ENCODE measurements at places on chromosomes 6 and 20.

DNA sequence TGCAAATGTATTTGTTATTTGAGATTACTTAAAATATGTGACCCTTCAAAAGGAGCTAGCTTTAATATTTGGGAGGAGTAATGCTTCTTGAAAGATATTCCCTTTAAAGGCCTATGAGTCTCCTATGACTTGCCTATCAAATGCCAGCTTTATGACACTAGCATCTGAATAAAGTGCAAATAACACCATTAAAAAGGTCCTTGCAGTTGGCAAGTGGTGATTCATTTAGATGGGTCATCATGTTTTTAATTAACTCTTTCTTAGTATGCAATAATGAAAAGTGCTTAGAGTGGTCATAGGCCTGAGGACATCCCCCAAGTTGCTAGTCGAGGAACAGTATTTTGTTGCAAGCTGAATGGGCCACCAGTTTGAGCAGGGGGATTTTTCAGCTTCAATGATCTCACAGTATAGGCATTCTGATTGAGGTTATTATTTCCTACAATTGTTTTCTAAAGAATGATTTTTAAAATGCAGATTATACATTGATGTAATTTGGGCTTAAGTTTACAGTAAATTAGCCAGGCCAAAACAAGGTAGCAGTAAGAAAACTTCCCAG lies 3.7 kb upstream of the CD2AP start:
- no peak for DNase-seq

GRCh38 chr20:46967646-46968045 lies 73.0 kb downstream of the EYA2 start:
- DNase-seq, result no peak

DNA sequence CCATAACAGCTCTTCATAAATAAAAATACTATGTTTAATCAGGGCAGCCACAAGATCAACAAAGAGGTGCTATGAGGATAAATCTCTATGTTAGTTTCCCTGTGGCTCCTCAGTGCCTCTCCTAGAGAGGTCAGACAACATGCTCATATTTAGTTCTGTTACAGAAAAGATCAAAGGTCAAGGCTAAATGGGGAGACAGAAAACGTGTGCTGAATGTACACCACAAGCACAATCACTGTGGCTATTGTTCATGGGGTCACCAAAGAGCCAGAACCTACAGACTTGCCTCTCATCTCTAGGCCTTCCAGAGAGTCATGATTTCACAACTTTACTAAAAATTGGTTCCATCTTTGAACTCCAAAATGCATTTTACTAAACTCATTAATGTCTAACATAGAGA lies 409.8 kb downstream of the HACE1 start:
- no peak for DNase-seq

DNA sequence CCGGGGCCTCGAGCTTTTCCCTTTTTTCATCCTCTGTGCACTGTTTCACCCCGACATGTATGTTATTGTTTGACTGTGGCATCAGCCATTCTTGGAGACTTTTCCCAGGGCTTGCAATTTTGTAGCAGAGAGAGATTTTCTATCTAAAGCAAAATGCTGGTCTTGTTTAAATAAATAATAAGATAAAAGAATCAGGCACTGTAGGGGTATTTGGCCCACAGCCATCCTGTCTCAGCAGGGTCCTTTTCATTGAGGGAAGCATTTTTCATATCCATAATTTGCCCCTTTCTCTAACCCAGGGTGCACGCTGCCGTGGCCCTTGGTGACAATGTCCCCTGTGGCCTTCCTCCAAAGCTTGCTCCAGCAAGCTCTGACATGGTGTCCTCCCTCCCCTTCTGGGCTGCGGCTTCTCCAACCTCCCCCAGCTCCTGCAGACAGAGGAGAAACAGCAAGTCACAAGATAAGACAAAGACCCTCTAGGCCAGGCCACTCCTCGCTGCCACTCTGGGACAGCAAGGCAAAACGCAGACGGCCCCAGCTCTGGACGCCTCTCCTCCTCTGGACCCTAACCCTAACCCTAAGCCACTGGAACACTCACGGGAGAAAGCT lies 117.6 kb downstream of the MYLK4 start:
- DNase-seq, result no peak

DNA sequence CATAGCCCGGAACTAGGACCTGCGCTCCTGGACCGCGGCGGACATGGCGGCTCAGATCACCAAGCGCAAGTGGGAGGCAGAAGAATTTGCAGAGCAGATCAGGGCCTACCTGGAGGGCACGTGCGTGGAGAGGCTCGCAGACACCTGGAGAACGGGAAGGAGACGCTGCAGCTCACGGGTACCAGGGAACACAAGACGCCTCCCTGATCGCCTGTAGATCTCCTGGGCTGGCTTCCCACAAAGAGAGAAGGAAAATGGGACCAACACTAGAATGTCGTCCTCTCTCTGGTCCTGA lies 15.1 kb upstream of the HLA-A start:
- DNase-seq, result no peak

DNA sequence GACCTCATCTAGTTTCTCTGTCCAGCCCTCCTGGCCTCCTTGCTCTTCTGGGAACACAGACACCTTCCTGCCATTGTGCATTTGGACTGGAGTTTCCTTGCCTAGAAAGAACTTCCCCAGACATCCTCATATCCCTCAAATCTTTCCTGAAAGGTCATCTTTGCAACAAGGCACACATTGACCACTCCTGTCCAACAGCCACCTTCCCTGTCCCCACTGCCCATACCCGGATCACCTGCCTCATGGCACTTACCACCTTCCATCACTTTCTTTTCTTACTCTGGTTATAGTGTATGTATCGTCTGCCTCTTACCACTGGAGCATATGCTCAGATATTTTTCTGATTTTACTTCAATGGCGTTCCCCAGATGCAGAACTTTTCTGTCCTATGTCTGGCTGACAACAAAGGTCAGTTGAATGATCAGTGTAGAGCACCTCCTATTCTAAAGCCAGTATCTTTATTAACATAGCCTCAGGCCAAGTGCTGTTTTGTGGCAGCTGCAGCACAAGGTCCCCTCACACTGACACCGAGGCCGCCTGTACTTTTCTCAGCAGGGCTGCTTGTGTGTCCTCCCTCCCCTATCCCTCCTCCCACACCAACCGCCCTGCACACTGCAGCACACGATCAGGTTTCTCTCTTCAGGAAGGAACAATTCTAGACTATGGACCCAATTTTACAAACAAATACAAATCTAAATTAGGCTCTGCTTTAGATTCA lies 4.1 kb downstream of the HLA-C start:
- no peak for DNase-seq

GRCh38 chr6:21560249-21560648 lies 33.3 kb upstream of the SOX4 start:
- DNase-seq, result no peak

- no peak for DNase-seq
Measured at GRCh38 chr6:156868385-156868784, 91.2 kb downstream of the ARID1B start.

GRCh38 chr6:168216117-168216516 lies 103.5 kb downstream of the DACT2 start:
- no peak for DNase-seq

- no peak for DNase-seq
Measured at GRCh38 chr20:43102394-43102793, 87.3 kb downstream of the PTPRT start.

- peak; percentile 49 for DNase-seq
Measured at GRCh38 chr6:7725849-7726415, at the start of gene BMP6. Gene BMP6 (plus strand): TSS chr6:7726099. CDS start chr6:7726956, 857 bp downstream.

DNA sequence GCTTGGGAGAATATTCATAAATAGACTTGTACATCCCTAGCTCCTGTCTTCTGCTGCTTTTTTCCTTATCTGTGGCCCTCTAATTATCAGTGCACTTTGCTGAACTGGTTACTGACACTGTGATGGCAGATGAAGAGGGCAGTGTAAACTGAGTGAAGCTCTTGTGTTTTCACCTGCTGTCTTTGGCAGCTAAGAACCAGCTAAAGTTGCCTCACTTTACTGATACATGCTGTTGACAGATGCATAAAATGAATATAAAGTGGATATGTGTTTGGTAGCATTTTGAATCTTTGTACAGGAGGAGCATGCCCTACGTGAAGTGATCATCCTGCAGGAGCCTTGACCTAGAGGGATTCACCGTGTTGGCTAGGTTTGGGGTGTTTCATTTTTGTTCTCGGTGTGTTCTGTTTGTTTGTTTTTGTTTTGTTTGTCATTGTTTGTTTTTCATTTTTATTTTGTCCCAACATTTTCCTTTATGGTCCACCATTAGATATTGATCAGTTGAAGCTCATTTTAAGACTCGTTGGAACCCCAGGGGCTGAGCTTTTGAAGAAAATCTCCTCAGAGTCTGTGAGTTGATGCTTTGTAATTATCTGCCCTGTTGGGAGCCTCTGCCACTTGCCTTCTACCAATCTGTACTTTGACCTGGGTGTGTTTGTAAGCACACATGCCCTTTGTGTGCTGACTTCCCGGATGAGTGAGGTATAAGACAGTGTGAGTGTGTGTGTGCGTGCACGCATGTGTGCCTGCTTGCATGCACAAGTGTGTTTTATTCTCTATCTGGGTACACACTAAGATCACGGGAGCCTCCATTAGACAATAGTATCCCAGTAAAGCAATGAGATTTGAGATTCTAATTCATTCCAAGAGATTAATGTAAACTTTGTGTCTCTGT lies 34.6 kb upstream of the MAPK13 start:
- no peak for DNase-seq

DNA sequence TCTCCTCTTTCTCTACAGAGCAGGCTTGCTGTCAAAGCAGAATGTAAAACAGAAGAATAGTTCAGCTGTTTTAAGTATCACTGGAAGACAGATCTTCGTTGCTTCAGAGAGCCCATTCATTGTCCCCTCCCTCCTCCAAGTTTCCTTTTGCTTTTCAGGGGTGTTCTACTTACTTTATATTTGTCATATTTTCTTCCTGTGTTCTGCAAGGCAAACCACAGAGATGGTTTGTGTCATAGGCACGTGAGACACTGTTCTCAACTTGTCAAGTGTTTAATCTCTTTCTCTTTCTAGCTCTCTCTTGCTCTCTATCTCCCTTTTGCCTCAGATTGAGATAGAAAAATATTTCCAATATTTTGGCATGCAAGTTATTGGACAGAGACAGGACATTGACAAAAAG lies 228.9 kb upstream of the DEFB112 start:
- no peak for DNase-seq

- no peak for DNase-seq
Measured at GRCh38 chr6:30067460-30068139, 602 bp downstream of the PPP1R11 start.

- no peak for DNase-seq
Measured at GRCh38 chr6:4208158-4208557, 72.8 kb upstream of the ECI2 start.

DNA sequence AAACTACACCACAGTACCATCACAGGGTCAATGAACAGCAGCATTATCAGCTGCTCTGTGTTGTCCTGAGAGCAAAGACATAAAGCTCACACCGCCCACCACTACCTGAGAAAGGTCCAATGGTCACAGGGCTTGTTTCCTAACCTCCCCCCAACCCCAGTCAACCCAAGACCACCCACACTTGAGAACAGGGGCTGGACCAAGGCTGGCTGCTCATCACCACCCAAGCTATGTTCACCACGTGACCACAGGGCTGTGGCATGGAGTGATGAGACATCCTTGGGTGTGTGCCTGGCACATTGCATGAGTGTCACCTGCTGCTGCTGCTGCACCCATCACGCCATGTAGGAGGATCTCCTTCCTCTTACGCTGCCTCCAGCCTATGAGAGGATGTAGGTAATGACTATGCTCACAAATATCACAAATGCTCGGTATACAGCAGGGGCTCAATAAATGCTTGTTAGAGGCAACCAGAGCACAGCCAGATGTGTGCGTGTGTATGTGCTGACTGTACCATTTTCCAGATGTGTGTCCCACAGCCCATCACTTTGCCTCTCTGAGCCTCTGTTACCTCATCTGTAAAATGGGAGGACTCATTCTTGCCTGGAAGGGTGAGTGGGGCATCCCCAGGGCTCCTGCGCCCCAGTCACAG lies 23.3 kb upstream of the SIRPA start:
- no peak for DNase-seq

DNA sequence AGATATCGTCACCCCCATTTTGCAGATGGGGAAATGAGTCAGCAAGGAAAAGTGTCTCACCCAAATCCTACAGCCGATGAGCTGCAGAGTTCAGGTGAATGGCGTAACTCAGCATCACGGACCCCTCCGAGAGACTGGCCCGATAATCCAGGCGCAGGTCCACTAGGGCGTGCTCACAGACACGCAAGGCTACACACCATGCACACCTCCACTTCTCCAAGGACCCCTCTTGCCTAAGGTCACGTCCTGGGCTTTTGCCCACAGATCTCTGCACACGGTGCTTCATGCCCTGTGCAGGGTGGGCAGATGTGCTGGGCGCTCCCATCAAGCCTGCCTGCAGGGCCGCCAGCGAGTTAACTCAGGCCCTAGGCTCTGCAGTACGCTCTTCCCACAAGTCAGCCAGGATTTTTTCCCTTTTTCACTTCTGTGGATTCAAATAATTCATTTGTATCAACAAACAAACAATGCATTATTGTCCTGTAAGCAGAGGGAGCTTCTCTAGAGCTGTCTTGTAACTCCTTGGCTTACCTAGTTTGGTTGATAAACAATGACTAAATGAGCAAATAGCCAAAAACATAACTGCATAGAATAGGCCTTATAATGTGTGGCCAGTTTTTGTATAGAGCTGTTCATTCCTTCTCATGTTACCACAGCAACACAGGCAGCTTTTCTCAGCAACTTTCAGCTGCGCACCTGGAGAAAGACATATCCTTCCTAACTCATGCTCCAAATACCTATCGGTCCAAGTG lies 139.1 kb downstream of the AGPAT4 start:
- no peak for DNase-seq

GRCh38 chr6:78830805-78831204 lies 36.5 kb upstream of the IRAK1BP1 start:
- DNase-seq, result no peak

Data from stimulated activated CD4-positive, alpha-beta T cell treated with anti-CD3 and anti-CD28 coated beads, Interleukin-2, amount 100 ng/mL, for 24 hours (primary cell).